Activated CD8-positive, alpha-beta T cell treated with anti-CD3 and anti-CD28 coated beads, Interleukin-2, amount 10 ng/mL, durations not matched to agents 7 days and 5 days (primary cell): ENCODE measurements at places on chromosomes 1 and 21.

DNA sequence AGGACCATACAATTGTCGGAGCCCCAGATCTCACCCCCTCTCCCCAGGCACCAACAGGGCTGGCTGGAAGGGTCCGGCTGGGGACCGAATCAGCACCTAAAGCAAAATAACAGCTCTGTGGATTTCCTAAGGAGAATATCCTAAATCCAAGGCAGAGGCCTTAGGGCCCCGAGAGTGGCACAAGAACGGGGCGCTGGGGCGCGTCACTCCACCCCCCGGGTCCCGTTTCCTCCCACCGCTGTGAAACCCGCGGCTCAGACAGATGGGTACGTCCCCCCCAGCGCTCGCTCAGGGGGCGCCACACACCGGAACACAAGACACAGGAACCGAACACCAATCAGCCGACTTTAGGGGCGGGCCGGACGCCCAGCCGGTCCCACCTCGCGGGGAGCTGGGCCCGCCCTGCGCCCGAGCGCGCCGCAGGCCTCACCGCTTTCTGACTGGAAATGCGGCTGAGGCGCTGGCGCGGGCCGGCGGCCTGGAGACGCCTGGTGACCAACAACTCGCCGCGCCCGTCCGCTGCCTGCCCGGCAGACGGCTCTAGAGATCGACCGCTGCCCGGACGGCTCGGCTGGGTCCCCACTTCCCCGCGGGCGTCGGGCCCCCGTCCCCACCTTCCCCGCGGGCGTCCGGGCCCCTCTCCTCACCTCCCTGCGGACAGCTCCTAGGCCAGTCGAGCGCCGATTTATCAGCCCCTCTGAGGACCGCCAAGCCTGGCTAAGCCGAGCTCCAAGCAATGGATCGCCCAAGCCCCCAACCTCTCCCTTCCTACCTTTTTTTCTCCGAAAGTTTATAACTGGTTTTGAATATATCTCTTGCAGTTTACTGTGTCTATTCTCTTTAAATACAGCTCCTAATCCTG is at the start of gene HFM1:
Gene HFM1 (minus strand): TSS at position 687 of the 862 bp plus-strand sequence. CDS start 3,755 bp downstream, outside the sequence.
- no peak within 1 kb of the TSS for H3K27ac ChIP-seq
- H3K4me1 ChIP-seq = peaks cover 3% of the 10 kb centered on the region
- H3K36me3 ChIP-seq = no peaks in the 10 kb centered on the region
- peaks cover 50% of the 10 kb centered on the region for H3K27me3 ChIP-seq
- peak; percentile 73 for DNase-seq
- H3K4me3 ChIP-seq = peak within 1 kb of the TSS; percentile 73

GRCh38 chr1:24560361-24560760 is 4.5 kb downstream of the NCMAP start:
- H3K4me1 ChIP-seq = peaks cover 14% of the 10 kb centered on the region
- DNase-seq = no peak

DNA sequence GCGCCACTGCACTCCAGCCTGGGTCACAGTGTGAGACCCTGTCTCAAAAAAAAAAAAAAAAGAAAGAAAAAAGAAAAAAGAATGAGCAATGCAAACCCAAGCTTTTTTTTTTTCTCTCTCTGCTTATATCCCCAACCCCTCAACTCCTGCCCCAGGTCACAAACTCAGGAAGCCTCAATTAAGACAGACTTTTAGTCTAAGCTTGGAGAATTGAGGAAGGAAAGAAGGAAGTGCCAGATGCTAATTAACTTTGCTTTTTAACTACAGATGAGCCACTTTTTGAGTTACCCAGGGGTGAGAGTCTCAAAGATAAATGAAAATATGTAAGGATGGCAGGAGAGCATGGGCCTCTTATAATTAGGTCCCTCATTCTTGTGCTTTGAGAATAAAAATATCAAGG is 33.3 kb downstream of the PIK3CD start:
- H3K27me3 ChIP-seq = no peaks in the 10 kb centered on the region
- H3K4me3 ChIP-seq = no peak overlapping the region
- no peak for DNase-seq
- H3K4me1 ChIP-seq = peaks cover 69% of the 10 kb centered on the region

DNA sequence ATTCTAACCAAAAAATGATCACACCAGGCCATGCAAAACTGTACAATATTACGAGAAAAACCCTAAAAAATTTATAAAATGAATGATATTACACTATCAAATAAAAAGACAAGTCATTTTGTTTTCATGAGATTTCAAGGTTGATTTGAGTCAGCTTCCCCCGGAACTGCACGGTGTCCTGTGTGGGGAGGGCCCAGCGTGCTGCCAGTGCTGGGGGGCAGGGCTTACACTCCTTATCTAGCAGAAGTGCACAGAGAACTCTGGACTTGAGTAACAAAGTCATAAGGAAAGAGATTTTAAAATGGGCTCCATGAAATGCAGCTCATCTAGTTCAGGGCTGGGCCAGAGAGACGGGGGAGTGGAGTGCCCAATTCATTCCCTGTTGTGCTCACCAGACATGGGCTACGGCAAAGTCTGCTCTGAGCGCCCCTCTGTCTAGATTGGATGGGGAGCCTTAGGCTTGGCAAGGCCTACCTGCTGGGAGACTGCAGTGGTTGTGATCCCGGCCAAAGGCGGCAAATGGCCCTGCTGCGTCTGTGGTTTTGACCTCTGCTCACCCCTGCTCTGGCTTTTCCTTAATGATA is 50.1 kb downstream of the COQ8A start:
- peak; percentile 71 for DNase-seq
- H3K36me3 ChIP-seq = no peaks in the 10 kb centered on the region
- peaks cover 16% of the 10 kb centered on the region for H3K4me1 ChIP-seq
- no peak overlapping the region for H3K4me3 ChIP-seq
- H3K27ac ChIP-seq = peak overlapping the region; percentile 58

DNA sequence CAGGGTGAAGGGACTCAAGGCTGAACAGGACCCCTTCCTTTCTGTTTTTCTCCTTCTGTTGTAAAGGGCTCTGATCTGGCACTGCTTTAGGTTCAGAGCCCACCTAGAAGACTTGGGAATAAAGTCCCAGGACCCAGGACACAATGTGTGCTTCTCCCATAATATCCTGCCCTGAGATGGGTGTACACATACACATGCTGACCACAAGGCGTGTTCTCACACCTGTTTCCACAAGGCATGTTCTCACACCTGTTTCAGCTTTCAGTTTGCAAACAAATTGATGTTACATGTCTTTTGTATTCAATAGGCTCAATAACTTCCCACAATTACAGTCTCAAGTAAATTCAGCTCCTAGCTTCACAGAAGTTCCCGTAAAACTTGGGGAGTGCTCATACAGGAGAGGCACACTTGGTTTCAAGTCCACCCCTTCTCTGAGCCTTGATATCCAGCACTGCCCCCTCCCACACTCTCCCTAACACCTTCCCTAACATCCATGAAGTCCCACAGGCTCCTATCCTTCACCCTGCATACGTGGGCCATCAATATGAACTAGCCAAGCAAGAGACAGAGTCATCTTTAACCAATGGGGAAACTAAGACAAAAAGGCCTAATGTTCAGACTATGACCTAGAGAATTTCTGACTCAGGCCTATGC is 41.7 kb downstream of the ERI3 start:
- peaks cover 16% of the 10 kb centered on the region for H3K4me1 ChIP-seq
- no peak overlapping the region for H3K27ac ChIP-seq
- DNase-seq = no peak

DNA sequence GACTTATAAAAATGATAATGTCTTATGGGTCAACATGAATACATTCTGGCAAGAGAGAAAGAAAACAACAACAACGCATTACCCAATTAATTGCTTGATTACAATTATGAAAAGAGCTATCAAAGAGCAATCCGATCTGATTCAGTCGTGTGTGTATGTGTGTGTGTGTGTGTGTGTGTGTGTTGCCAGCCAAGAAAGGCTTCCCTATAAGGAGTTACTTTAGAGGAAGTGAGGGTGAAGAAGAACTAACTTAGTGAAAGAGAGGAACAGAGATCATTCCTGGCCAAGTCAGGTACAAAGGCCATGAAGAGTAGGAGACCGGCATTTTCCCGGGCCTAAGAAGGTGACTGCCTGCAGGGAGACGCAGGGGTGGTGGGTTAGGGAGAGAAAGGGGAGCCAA is 9.4 kb downstream of the TMEM35B start:
- H3K4me1 ChIP-seq = peaks cover 7% of the 10 kb centered on the region
- H3K36me3 ChIP-seq = peaks cover 16% of the 10 kb centered on the region
- no peaks in the 10 kb centered on the region for H3K27me3 ChIP-seq
- no peak overlapping the region for H3K27ac ChIP-seq

GRCh38 chr1:234706199-234706598 is 96.2 kb upstream of the IRF2BP2 start:
- no peak overlapping the region for H3K4me3 ChIP-seq
- H3K27ac ChIP-seq = no peak overlapping the region
- no peaks in the 10 kb centered on the region for H3K36me3 ChIP-seq
- DNase-seq = no peak

- DNase-seq = no peak
- H3K36me3 ChIP-seq = no peaks in the 10 kb centered on the region
- no peaks in the 10 kb centered on the region for H3K27me3 ChIP-seq
- no peaks in the 10 kb centered on the region for H3K4me1 ChIP-seq
- H3K4me3 ChIP-seq = no peak overlapping the region
These were observed 280.8 kb upstream of the DPYD start for GRCh38 chr1:98201666-98202081.

DNA sequence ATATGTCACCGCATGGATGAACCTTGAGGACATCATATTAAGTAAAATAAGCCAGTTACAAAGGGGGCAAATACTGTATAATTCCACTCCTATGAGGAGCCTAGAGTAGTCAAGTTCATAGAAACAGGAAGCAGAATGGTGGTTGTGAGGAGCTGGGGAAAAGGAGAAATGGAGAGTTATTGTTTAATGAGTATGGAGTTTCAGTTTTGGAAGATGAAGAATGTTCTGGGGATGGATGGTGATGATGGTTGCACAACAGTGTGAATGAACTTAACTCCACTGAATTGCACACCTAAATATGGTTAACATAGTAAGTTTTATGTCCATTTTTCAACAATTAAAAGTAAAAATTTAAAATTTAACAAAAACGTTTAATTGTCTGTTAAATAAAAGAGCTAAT is 220.9 kb upstream of the JUN start:
- no peaks in the 10 kb centered on the region for H3K36me3 ChIP-seq
- DNase-seq = no peak
- H3K4me1 ChIP-seq = peaks cover 40% of the 10 kb centered on the region
- H3K27me3 ChIP-seq = no peaks in the 10 kb centered on the region

DNA sequence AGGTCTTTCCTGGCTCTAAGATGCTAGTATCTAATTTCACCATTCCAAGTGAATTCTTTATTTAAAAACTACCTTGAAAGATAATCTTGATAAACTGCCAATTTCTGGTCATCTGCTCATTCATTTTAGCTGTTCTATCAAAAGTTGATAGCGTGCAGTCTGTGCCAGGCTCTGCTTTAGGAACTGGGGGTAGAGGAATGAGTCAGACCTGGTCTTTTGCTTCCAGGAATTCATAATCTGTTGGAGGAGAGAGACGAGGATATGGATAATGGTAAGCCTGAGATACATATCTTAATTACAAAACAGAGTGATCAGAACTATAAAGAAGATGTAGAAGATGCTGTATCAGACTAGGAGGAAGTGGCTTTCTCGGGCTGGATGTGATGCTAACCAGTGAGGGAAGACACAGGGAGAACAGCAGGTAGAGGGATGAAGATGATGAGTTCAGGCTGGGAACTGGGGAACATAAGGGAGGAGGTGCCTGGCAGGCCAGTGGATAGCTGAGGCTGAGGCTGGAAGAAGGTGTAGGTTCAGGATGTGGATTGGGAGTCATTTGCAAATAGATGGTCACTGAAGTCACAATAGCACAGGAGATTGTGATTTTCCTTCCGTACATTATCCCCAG is 12.3 kb upstream of the PHC2 start:
- H3K27me3 ChIP-seq = peaks cover 37% of the 10 kb centered on the region
- no peak overlapping the region for H3K27ac ChIP-seq
- H3K36me3 ChIP-seq = no peaks in the 10 kb centered on the region

- peaks cover 24% of the 10 kb centered on the region for H3K36me3 ChIP-seq
- DNase-seq = no peak
- H3K27ac ChIP-seq = peak overlapping the region; percentile 43
These were observed 53.4 kb downstream of the SSBP3 start for GRCh38 chr1:54352755-54353154.

GRCh38 chr1:54811739-54812655 is 10.9 kb upstream of the TTC22 start:
- H3K27ac ChIP-seq = peak overlapping the region; percentile 19
- no peak overlapping the region for H3K4me3 ChIP-seq
- peaks cover 2% of the 10 kb centered on the region for H3K27me3 ChIP-seq

DNA sequence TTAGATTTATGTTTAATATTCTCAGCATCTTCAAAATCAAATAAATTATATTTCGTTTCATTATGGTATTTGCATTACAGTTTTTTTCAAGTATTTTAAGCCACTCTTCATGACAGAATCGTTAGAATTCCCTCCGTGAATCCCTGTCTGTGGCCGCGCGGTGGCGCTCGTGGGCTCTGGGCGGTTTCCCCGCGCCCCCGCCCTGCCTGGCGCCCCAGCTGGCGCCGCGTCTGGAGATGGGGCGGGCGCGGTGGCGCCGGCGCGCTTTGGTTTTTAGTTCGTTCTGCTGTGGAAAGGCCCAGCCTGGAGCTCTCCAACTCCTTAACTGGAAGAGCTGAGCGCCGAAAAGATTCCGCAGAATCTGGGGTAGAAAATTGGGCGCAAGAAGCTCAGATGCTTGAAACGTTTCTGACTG is 25.7 kb downstream of the PRMT2 start:
- H3K4me3 ChIP-seq = no peak overlapping the region
- no peaks in the 10 kb centered on the region for H3K27me3 ChIP-seq
- peaks cover 49% of the 10 kb centered on the region for H3K36me3 ChIP-seq
- peak; percentile 49 for DNase-seq
- H3K27ac ChIP-seq = no peak overlapping the region

DNA sequence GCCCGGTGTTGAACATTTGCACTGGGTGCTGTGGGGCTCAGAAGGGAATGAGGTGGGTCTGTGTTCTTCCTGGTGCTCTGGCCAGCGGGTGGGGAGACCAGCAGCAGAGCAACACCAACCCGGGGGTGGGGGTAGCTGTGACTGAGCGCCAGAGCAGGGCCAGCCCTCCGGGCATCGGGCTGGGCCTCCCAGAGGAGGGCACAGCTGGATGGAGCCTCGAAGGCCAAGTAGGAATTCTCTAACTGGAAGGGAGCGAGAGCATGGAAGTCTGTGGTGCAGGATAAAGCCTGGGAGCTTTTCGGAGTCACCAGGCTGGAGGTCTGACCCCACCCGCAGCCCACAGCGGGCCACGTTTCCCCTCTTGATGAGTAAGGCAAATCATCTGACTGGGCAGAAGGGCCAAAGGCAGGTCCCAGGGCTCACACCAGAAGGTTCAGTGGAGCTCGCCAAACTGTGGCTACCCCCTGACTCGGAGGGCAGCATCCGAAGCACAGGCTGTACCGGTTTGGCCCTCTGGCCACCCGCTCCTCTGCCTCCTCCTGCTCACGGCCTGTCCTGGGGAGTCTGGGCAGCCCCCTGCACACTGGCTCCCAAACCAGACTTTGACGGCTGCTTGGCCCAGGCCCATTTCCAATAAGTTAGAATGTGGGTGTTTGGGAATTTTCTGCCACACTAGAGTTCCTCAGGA is 18.8 kb downstream of the SLC1A7 start:
- no peaks in the 10 kb centered on the region for H3K27me3 ChIP-seq
- peaks cover 8% of the 10 kb centered on the region for H3K4me1 ChIP-seq
- no peak overlapping the region for H3K4me3 ChIP-seq
